Activated CD4-positive, alpha-beta T cell treated with anti-CD3 and anti-CD28 coated beads, Interleukin-2, amount 10 ng/mL, durations not matched to agents 24 days and 14 days (primary cell): ENCODE measurements at places on chromosomes 2 and 18. TPM values are rescaled to one million over a fixed set of nuclear protein-coding genes. Genes with fewer than 3 reads are reported as not detected.
A peak's percentile ranks its signal among the peaks of the same experiment; 100 is the strongest.

MCFD2 gene
- total RNA-seq, result 46.7 and 47.2 TPM in 2 replicates

GRCh38 chr18:35633761-35634160, 52.2 kb downstream of the GALNT1 start:
- DNase-seq, result no peak

PARD3B gene
- total RNA-seq, result 0.12 and 0.50 TPM in 2 replicates

SNTG2 gene
- 0.14 TPM in 1 of 2 replicates, not detected in the other for total RNA-seq

- peak; percentile 84 for DNase-seq
Measured at GRCh38 chr2:226798422-226799210, 1.0 kb downstream of the IRS1 start.

DNA sequence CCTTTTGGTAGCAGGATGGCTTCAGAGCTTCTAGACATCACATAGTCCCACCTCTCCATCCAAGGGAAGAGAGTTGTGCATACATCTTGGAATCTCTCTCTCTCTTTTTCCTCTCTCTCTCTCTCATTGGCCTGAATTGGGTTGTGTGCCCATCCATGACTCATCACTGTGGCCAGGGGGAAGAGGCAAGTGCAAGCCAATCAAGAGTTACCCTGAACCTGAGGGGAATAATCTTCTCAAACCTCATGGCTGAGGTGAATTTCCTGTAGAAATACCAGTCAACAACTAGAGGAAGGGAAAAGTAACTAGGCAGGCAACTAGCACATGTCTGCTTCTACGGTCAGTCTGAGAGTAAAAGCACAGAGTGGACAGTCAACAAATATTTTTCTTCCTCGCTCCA, 7.3 kb upstream of the CHN1 start:
- DNase-seq, result no peak

GALNT14 gene
- 0.31 and 0.33 TPM in 2 replicates for total RNA-seq

DNA sequence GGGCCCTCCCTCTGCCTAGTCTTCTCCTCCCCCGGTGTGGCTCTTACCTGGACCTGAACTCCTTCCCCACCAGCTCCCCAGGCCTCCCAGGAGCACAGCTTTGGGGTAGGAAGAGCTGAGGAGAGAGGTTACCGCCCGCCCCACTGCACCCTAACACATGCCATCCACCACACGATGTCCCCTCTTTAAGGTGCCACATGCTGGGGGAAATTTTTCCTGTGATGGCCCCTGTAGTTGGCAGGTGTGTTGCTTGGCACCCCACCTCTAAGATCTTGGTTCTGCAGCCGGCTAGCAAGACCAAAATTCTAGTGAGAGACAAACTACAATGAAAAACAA, 6.9 kb upstream of the TEX261 start:
- no peak for DNase-seq

DNA sequence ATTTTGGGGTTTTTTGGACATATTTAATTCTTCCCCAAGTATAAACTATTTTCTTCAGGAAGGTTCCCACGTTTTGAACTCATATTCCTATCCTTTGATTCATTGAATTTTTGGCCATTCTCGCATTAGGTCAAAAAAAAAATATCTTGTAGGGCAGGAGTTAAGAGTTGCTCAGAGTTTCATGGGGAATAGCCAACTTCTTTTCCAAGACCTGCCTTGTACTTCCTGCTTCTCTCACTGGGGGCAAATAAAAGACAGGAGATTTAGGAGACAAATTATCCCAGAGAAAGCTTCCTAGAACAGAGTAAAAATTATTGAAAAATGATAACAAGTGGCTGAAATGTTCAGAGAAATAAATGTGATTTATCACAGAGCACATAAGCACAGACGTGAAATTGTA, 55.2 kb upstream of the BCL11A start:
- DNase-seq, result no peak

DNA sequence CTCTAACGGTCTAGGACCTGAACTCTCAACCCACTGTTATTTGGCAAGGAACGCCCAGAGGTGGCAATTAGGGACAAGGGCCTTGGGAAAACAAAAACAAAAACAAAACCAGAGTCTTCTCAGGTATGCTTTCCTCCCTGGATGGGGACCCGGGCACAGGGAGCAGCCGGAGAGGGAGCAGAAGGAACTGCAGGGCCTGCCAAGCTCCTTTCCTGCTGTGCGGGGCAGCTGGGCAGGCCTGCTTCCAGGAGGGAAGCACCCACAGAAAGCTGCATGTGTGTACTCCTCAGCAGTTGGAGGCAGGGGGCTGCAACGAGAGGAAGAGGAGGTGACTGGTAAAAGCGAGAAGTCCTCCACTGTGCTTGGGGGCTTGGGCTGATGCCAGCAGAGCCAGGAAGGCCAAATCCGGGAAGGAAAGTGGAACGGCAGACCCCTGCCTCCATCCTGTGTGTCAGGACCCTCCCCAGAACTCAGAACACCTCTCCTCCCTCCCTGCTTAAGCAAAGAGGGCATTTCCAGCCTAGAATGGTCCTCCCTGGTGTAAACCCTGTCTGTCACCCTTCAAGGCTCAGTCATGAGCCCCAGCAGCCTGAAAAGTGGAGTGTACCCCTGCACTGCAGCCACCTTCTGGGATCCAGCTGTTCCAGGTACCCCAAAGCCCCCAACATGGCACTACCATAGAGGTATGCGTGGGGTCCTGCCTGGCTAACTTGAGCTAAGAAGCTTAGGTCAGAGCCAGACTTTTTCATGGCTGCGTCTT, 56.3 kb downstream of the DNMT3A start:
- DNase-seq, result no peak

NCKAP5 gene
- not detected in 2 replicates for total RNA-seq

GRCh38 chr18:32802591-32803451, 30.0 kb upstream of the KLHL14 start:
- no peak for DNase-seq

GRCh38 chr2:64234785-64235184, 90.6 kb upstream of the PELI1 start:
- DNase-seq, result no peak

DNA sequence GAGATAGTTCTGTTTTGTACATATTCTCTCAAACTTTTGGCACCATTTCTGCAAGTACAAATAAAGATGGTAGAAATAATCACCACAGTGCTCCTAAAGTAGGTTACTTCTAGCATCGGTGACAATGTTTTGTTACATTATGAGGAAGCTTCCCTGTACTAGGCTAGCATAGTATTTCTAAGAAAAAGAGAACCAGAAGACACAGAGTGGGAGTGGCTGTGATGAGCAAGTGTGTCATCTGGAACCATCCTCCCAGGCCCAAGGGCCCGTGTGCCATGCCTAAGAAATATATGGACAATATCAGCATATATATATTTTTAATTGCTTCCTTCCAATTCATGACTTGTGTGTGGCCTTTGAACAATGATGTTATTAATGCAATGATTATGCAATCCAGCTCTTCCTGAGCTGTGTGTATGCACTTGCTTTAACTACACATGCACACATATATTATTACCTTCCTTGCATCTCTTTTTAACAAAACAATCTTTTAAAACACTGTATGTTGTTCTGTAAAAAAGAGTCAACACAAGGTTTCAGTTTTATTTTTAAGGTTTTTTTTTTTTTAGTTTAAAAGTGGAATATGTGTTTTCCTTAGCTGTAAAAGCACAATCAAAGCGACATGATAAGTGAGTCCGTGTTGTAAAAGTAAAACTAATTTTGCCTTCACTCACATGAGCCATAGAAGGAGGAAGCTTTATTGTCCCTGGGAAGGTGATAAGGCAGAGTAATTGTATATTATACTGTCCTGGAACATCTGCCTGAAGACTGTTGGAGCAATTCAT, 303.9 kb downstream of the ZNF407 start:
- DNase-seq, result no peak

GRCh38 chr18:9627642-9628041, 13.3 kb upstream of the PPP4R1 start:
- no peak for DNase-seq

GRCh38 chr2:28096421-28096820, 205.9 kb downstream of the BABAM2 start:
- DNase-seq, result no peak

DNA sequence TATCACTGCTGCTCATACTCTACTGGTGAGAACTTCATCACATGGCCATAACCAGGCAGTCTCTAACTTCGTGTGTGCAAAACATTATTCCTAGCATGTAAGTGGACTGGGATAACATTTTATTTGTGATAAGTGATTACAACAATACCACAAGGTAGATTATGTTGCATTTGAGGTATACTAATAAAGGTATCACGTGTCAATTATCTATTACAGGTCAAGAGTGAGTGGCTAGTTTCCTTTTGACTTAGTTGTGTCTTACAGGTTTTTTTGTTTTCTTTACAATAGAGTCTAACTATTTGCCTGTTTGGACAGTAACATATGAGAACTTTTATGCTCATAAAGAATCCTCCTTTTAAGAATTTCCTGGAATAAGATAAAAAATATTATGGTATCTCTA, 67.2 kb upstream of the DSC1 start:
- no peak for DNase-seq
